ENCODE measurements at places on chromosomes 2 and 18.

- no peak for DNase-seq
Measured at GRCh38 chr2:85987266-85988174, 98.7 kb upstream of the ST3GAL5 start.

GRCh38 chr18:49865401-49865800 lies 52.1 kb upstream of the ACAA2 start:
- no peak for DNase-seq

DNA sequence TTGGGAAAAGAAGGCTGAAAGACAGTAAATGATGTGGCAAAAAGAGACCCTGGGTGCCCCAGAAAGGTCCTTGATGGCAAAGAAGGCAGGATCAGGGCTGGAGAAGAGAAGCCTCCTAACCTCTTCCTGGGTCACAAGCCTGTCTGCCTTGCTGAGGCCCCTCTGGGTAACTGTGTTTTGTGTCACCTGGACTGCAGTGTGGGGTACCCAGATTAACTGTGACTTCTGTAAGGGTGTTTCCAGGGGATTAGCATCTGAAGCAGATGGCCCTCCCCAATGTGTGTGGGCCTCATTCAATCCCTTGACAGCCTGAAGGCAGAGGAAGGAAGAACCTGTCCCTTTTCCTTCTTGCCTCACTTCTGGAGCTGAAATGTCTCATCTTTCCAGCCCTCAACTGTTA lies 35.6 kb upstream of the APCDD1 start:
- no peak for DNase-seq

DNA sequence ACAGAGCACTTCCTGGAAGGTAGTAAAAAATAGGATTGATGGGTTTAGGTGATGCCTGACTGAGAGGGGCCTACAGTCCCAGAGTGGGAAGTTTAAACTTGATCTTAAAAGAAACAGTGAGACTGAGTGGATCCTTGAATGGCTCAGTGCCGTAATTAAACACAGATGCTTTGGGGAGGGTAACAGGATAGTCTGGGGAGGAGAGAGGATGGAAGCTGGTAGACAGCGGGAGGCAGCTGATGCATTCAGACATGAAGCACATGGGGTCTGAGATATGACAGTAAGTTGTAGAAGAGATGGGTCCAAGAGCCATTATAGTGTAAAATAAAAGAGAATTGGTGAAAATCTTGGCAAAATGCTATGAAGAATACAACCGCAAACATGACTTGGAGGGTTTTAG lies 54.4 kb downstream of the AOX1 start:
- DNase-seq: no peak

DNA sequence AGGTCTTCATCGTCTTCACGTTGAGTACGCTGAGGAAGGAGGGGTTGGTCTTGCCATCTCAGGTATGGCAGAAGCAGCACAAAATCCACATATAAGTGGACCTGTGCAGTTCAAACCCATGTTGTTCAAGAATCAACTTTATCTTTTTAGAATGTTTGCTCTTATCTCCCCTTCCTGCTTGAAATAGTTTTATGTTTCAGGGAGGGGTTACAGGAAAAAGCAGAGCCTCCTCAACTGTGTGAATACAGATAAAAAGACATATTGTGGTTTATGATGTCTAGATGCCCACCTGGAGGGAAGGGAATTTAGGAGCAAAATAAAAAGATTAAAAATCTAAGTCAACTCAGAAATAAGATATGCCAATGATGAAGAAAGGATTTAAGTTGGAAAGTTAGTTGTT lies 75.9 kb downstream of the VRK2 start:
- no peak for DNase-seq

DNA sequence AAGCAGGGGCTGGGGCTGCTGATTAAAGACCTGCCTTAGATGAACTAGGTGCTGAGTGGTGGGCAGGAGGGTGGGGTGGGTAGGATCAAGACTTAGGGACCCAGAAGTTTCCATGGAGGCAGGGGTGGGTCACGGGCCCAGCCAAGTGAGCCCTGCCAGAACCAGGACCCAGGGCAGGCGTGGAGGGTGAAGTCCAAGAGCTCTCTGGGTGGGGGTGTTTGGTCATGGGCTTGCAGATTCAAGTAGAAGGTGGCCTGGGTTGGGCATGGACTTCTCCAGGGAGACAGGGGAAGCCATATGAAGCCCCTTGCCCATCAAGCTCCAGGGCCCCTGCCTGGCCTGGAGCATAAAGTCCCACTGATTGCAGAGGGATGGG lies 168.8 kb downstream of the SMAD7 start:
- no peak for DNase-seq

- no peak for DNase-seq
Measured at GRCh38 chr2:227325839-227326195, 766 bp downstream of the MFF start.

DNA sequence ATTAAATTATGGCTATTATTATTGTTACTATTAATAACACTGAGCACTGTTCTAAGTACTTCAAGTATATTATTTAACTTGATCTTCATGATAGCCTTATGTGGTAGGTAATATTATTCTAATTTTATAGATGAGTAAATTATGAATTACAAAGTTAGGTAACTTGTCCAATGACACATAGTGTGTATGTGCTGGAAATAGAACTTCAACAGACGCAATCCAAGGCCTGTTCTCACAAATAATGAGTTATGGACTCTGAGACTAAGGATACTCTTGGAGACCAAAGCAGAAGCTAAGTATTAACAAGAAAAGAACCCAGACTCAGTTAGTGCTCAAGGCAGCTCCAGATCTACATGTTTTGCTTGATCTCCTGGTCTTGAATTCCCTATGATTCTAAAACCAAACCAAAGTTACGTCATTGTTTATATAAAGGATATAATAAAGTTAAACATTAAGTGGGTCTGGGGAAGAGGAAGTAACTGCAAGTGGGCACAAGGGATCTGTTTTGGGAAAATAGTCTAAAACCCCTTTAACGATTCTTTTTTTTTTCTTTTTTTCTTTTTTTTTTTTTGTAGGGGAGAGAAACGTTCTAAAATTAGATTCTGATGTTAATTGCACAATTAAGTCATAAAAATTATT lies 211.3 kb downstream of the ERBB4 start:
- DNase-seq: no peak

DNA sequence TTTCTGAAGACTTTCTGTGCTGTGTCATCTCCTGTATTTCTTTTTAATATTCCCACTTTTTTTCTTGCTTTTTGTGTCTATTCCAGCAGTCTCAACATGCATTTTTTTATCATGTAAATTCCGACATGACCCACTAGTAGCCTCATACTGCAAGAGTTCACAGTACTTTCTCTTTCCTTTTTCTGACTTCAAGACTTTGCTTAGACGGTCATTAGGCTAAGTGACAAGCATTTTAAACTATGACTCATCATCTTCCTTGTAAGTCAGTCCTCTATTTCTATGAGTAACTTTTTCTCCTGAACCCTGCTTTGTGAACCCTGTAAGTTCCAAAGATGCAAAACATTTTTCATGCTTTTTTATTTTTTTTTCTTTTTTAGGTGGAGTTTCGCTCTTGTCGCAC lies 381.2 kb downstream of the TXNL1 start:
- no peak for DNase-seq

GRCh38 chr2:215355801-215356200 lies 43.9 kb downstream of the ATIC start:
- DNase-seq: no peak

GRCh38 chr2:204972606-204973336 lies 427.5 kb downstream of the PARD3B start:
- DNase-seq: no peak

GRCh38 chr18:48852292-48852691 lies 98.5 kb downstream of the SMAD7 start:
- DNase-seq: no peak

DNA sequence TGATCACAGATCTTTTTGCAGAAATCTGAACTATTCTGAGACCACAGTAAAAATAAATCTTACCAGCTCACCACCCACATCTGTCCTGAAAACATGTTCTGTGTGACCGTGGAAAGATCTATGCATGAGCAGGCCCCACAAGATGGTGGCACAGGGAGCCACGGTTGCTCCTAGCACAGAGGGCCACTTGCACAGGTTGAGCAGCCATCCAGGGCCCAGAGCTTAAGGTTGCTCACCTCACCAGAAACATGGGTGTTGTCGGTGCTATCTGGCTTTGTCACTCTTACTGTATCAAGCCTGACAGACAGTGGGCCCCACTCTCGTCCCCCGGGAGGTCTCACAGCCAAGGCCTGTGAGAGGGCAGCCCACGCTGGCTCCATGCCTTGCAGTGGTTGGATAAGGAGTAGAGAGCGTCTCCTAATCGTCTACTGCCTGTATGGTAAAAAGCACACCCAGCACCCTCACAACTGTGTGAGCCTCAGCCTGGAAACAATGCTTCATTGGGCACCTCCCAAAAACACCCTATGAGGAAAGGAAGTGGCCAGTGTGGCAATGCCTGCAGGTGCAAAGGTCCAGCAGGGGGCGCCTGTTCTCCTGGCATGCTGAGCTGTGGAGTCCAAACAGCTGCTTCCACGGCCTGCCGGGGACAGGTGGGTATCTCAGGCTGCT lies 19.6 kb downstream of the TUBB6 start:
- DNase-seq: peak; percentile 8

Measured in GM12864 (cell line).